ENCODE measurements at places on chromosomes 6 and 20. TPM values are rescaled to one million over a fixed set of nuclear protein-coding genes. Genes with fewer than 3 reads are reported as not detected.

Gene TNXB
- total RNA-seq: 1.8 TPM

Gene ARFGEF3
- total RNA-seq: 1.5 TPM

Gene OR2B6
- total RNA-seq: 0.26 TPM

Gene FAM162B
- total RNA-seq: not detected

Gene CASS4
- total RNA-seq: 0.15 TPM

Gene TINAG
- not detected for total RNA-seq

Gene SLC4A11
- 144 TPM for total RNA-seq

Gene LST1
- not detected for total RNA-seq

Gene CAP2
- 37.0 TPM for total RNA-seq

Gene GMPR
- total RNA-seq: 3.5 TPM

Gene CHMP4B
- 87.5 TPM for total RNA-seq

Gene IBTK
- total RNA-seq: 73.2 TPM

Gene MICB
- 72.1 TPM for total RNA-seq

Gene MUC21
- not detected for total RNA-seq

Gene CSTF1
- 46.3 TPM for total RNA-seq

Gene FAM8A1
- total RNA-seq: 9.3 TPM

Gene ID1
- 152 TPM for total RNA-seq

Gene RBBP8NL
- total RNA-seq: not detected

Gene PRSS35
- 0.10 TPM for total RNA-seq

Gene GPR63
- 0.95 TPM for total RNA-seq

Gene TP53TG5
- not detected for total RNA-seq

Gene FAM209B
- not detected for total RNA-seq

Gene OPN5
- not detected for total RNA-seq

Gene GABRR1
- total RNA-seq: not detected

Gene FOXQ1
- total RNA-seq: 11.7 TPM

Gene RAMACL
- total RNA-seq: 0.13 TPM

Gene BPI
- total RNA-seq: not detected

Gene PLCB4
- total RNA-seq: 1.5 TPM

Gene AGER
- total RNA-seq: 3.7 TPM

Gene PSORS1C1
- total RNA-seq: 2.9 TPM

Gene RPL10A
- total RNA-seq: 732 TPM

Gene DLK2
- total RNA-seq: 19.1 TPM

Gene TBXT
- not detected for total RNA-seq

Gene RAB44
- not detected for total RNA-seq

Gene SYNDIG1
- not detected for total RNA-seq

Gene RFX6
- not detected for total RNA-seq

Gene OTOR
- total RNA-seq: not detected

Gene SIGLEC1
- total RNA-seq: 0.03 TPM

Gene ECT2L
- not detected for total RNA-seq

Gene BMP5
- total RNA-seq: 17.7 TPM

Gene IL17A
- total RNA-seq: not detected

Gene BPIFB1
- total RNA-seq: 0.10 TPM

Gene PROKR2
- not detected for total RNA-seq

Gene CCM2L
- total RNA-seq: 45.4 TPM

Gene SCRT2
- total RNA-seq: not detected

Gene THBS2
- total RNA-seq: 0.05 TPM

Gene MAS1
- not detected for total RNA-seq

Gene KIFC1
- 81.8 TPM for total RNA-seq

Gene CYP39A1
- 0.72 TPM for total RNA-seq

Gene GCNT2
- total RNA-seq: 42.8 TPM

Gene CGA
- total RNA-seq: not detected

Gene NMBR
- not detected for total RNA-seq

Gene FLRT3
- total RNA-seq: 0.67 TPM

Measured in Panc1 (cell line).